ENCODE measurements at places on chromosomes 4 and X.

- no peak for DNase-seq
Measured at GRCh38 chr4:86848732-86849619, at the start of gene SLC10A6. TSS of gene SLC10A6 (minus strand) at chr4:86849384. CDS start at chr4:86849115, 269 bp downstream.

GRCh38 chr4:40617872-40618271 lies 11.8 kb downstream of the RBM47 start:
- DNase-seq: no peak

GRCh38 chrX:110218591-110218990 lies 99.3 kb downstream of the AMMECR1 start:
- DNase-seq: no peak

DNA sequence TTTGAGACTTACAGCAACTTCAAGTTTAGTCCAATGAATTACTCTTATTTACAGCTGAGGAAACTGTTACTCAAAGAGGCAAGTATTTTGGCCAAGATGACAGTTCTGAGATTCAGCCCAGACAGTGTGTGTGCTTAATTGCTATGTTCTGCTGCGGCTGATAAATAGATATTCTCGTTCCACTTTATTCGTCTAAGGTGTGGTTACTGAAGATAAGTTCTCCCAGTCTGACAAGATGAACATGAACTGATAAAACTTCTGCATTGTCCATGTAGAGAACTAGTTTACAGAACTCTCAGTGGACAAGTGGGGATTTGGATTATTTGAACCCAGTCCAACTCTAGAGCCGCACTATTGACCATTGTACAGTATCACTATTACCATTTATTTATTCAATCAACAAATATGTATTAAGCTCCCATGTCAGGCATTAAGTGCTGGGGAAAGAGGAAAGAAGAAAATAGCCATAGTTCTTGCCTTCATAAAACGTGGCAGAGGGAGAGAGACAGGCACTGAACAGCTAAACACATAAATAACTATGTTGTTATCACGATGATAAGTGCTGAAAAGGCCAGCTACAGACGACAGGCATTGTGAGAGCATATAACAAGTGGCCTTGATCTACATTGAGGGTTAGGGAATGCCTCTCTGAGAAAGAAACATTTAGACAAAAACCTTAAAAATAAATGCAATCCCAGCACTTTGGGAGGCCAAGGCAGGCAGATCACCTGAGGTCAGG lies 4.0 kb upstream of the DHX15 start:
- DNase-seq: no peak

- DNase-seq: no peak
Measured at GRCh38 chrX:76420237-76420636, 7.3 kb upstream of the MAGEE1 start.

DNA sequence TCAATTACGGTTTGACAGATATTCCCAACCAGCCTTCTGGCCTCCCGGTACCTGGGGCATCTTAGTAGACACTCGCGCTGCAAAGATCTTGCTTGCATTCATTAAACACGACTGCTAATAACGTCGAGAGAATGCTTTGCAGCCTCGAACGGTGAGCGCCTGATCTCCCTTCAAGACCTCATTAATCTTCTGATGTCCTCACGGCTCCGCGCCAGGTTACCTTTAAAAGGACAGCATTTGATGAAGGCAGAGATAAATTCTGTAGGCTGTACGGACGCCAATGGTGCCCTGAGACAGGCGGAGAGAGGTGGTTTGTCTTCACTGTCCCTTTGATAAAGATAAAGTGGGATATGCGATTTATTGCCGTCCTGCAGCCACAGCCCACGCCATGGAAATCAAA lies 64.2 kb downstream of the SHOX start:
- no peak for DNase-seq

GRCh38 chr4:780716-781492 lies 45.0 kb downstream of the CPLX1 start:
- DNase-seq: no peak

GRCh38 chr4:137993232-137993631 lies 248.9 kb downstream of the SLC7A11 start:
- no peak for DNase-seq

GRCh38 chr4:183437452-183437851 lies 7.0 kb upstream of the CDKN2AIP start:
- no peak for DNase-seq

DNA sequence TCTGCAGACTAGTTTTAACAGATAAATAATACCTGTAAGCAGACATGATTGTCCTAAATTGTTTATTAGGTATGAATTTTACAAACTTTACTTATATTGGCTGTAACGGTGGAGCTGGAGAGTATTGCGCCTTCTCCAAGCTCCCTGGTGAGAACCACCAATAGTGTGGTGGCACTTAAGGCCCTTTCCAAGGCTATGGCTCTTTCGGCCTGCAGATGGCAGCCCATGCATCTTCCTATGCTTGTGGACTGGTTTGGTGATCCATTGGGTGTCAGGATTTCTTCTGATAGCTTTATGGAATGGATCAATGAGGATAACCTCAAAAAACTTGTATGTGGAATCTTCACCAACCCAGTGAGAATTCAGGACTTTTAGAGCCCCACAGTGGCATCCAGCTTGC lies 7.8 kb downstream of the LARP1B start:
- DNase-seq: peak; percentile 8

GRCh38 chrX:135977611-135978010 lies 3.8 kb upstream of the MMGT1 start:
- no peak for DNase-seq

GRCh38 chrX:132022198-132022966 lies 720 bp upstream of the STK26 start:
- DNase-seq: peak; percentile 16

DNA sequence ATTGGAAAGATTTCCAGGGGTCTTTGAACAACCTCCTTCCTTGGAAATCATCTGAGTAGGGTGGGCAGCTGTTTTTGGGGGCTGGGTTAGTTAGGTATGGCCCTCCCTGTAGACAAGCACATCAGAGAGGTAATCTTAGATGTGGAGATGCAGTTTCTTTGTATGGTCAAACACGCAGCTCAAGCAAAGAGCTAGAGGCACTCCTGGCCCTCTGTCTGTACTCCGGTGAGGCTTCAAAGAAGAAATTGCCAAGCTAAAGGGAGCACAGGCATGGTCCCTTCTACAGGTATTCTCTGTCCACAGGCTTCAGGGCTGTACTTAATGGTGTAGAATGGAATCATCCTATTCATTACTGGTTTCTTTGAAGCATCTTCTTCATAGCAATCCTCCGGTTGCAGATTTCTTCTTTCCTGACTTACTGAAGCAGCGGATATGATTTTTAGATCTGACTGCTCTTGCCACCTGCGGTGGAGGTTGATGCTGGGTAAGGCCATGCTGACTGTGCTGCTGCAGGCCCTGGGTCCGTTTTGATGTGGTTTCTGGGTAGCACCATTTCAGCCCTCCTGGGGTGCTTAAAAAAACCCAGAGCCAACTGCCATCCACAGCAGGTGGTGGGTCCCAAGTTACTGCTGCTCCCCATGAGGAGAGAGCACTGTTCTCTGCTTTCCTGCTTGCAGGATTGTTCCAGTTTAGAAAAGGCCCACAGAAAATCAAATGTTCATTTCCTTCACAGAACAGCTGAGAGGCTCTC lies 318.9 kb upstream of the GATB start:
- no peak for DNase-seq

GRCh38 chrX:19775830-19776485 lies 111.4 kb downstream of the SH3KBP1 start:
- no peak for DNase-seq

DNA sequence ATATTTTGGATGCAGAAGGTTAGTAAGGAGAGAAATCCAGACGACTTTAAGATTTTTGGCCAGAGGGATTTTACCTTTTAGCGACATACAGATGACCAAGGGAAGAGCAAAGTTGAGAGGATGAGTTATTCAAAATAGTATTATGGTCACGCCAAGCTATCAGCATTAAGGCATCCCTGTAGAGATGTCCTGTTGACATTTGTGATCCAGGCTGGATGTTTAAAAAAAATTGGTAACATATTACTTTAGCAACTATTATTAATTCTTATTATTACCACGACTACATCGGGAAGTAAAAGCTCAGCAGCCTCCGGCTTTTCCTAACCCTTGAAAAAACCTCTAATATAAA lies 562 bp upstream of the OSTC start:
- no peak for DNase-seq

DNA sequence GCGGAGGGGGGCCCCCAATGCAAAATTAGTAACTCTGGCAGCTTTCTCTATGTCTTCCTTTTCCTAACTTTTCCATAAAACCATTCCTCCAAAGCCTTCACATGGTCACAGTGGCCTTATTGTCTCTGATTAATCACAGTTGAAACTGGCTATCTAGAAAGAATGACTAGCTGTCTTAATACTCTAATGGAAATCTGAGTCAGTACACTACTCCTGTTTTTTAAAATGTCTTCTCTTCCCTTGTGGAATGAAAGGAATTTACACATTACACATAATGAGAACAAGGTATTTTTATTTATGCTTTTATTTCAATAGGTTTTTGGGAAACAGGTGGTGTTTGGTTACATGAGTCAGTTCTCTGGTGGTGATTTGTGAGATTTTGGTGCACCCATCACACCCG lies 66.3 kb upstream of the PUDP start:
- DNase-seq: no peak

DNA sequence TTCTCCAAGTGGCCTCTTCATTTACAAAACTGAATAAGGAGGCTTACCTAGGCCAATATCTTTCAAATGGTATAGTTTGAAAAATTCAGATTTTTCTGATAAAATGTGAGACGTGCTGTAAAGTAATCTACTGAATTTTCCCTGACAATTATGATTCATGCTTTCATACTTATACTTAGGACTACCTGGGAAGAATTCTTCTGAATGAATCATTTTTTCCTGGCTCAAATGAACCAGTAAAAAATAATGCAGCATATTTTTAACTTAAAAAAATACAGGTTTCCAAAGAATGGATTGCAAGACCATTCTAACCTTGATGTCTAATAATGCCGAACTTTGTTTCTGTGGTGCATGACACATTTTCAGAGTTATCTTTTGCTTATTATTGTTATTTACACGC lies 375.4 kb downstream of the ZNF674 start:
- DNase-seq: no peak
